ENCODE measurements at places on chromosomes 5 and 9.

GRCh38 chr5:154077696-154078095 is 38.9 kb downstream of the MFAP3 start:
- no peak for DNase-seq

DNA sequence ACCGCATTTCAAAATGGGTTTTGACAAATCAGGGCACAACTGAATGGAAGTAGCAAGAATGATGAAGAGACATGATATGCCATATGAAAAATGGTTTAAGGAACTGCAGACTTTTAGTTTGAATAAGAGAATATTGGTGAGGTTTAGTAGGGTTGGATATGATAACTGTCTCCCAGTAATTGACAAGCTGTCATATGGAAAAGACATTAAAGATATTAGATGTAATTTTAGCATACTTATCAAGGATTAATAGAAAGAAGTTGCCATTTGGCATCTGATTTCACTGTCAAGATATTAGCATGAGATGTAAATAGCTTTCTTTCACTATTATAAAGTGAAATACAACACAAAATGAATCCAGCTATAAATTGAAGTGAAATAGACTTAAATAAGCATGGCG is 169.0 kb upstream of the MPDZ start:
- DNase-seq, result no peak

DNA sequence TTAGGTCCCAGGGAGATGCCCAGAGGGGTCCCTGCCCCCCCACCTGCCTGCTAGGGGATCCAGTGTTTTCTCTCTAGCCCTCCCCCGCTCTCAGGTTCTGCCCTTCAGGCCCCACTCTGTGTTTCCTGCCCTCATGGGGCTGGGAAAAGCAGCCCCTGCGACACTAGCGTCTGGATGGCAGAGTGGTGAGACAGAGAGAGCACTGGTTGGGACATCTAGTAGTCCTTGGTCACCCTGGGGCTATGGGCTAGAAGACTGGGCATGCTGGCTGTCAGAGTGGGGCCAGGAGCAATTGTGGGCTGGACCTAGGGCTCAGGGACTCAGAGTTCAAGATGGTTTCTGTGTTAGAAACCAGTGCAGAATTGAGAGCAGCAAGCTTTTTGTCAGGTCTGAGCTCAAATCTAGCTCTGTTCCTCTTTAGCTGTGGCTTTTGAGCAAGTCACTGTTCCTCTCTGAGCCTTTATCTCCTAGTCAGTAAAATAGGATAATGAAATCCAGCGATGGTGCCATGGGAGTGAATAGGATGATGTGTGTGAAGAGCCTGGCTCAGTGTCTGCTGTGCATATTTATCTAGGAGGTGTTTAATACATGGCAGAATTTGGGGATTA is 39.0 kb downstream of the RGS3 start:
- DNase-seq, result no peak

- DNase-seq, result no peak
Observed at GRCh38 chr5:124644138-124644537, 102.3 kb downstream of the ZNF608 start.

DNA sequence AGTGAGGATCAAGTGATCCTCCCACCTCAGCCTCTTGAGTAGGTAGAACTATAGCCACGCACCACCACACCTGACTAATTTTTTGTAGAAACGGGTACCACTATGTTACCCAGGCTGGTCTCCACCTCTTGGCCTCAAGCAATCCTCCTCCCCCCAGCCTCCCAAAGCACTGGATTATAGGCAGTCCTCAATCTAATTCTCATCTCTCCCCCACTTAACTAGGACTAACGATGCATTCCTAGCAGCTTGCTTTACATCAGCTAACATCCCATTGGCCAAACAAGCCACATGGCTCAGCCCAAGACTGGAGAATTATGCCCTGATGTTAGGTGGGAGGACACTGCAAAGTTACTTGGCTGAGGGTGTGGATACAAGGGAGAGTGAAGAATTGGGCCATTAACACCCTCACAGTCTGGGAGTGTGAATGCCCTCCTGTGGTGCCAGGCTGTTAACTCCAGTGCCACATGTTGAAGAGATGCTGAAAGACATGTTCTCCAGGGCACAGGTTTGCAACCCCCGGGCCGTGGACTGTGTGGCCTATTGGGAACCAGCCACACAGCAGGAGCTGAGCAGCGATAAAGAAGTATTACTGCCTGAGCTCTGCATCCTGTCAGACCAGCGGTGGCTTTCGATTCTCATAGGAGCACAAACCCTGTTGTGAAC is 5.3 kb upstream of the ZNF367 start:
- DNase-seq, result no peak

DNA sequence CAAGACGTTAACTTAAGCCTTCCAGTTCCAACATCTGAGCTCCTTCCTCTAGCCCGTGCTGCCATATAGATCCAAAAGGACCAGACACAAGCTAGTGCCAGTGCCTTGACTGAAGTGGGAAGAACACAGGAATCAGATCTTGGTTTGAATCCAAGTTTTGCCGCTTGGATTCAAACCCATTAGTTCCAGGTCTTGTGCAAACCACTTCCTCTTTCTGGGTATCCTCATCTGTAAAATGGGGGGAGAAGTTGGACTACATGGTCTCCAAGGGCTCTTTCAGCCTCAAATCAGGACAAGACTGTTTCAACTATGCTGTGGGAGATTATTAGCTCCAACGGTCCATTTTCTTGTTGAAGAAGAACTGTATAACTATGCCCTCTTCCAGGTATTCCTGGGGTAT is 32.6 kb downstream of the TTLL11 start:
- no peak for DNase-seq

- no peak for DNase-seq
Observed at GRCh38 chr5:96115147-96115807, 153.6 kb upstream of the ELL2 start.

DNA sequence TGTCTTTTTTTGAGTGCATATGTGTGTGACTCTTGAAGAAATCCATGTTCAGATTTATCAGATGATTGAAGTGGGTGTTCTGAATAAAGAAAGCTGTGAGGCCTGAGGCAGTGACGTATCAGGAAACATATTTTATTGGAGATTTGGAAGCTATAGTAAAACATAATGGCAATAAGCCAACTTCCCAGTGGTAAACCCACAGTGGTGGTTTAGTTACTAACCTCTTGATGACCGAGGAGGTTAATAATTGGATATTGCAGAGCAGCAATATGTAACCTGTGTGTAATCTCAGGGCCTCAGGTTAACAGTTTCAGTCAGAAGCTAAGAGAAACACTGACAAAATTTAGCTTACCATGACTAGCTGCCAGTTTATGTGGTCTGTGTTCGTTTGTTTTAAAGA is 6.9 kb downstream of the RGMB start:
- DNase-seq, result no peak

GRCh38 chr5:126046846-126047571 is 376.2 kb upstream of the GRAMD2B start:
- DNase-seq, result no peak

DNA sequence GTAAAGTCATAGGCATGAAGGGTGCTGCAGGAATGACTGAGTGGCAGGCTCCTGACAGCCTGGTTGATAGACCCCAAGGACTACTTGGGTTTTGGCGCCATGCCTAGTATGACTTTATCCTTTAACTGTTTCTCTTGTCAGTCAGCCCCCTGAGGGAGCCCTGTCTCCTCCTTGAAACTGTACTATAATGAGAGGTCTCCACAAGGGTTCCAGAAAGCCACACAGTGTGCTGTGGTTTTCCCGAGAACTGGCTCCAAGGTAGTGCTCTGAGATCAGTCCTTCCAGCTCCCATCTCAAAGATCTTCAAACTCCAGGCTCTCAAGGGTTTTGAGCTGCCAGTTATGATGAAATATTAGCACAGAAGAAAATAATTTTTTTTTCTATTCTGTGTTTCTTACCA is 26.7 kb upstream of the TNC start:
- no peak for DNase-seq

GRCh38 chr5:101435768-101436167 is 532.7 kb upstream of the ST8SIA4 start:
- DNase-seq, result no peak

DNA sequence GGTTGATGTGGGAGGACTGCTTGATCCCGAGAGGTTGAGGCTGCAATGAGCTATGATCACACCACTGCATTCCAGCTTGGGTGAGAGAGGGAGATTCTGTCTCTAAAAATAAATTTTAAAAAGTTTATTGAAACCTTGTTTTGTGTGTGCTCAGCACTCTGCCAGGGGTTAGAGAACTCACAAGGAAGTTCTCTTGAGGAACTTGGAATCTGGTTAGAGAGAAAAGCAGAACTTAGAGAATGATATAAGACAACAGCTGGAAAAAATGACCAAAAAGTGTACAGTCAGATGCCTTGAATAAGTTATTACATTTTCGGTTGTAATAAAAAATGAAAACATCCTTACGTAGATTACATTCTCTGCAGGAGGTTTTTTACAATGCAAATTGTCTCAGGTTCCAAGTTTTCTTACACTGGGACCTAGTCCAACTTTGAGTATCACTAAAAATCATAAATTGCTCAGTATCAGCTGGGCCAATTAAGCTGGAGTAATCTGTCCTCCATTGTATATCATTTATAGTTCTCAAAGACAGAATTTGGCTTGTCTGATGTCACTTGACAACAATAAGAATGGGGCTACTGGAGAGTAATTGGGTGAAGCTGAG is 21.7 kb upstream of the TENT2 start:
- DNase-seq, result no peak

- no peak for DNase-seq
Observed at GRCh38 chr5:141570655-141571054, 48.1 kb downstream of the DIAPH1 start.

Measured in cortex of kidney (tissue), 1 donor.